ENCODE measurements at places on chromosomes 11 and 22.

- DNase-seq: no peak
Observed at GRCh38 chr11:133927690-133928627, 28.8 kb downstream of the IGSF9B start.

DNA sequence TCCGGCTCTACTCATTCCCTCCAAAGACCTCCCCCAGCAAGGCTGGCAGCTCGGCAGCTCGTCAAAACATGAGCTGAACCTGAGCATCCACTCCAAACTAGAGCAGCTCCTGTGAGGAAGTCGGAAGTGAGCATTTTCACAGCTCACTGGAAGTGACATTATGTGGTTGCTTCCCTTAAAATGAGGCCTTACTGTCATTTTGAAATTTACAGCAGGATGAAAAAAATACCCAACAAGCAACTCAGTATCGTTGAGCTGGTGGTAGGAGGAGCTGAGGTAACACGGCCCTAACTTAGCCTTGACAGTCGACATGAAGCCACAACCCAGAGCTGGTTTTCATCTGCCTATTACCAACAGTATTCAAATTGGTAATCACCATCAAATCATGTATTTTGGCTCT is 38.0 kb upstream of the ARFGAP3 start:
- DNase-seq: no peak

GRCh38 chr11:26442131-26442530 is 110.2 kb downstream of the ANO3 start:
- peak; percentile 65 for DNase-seq

DNA sequence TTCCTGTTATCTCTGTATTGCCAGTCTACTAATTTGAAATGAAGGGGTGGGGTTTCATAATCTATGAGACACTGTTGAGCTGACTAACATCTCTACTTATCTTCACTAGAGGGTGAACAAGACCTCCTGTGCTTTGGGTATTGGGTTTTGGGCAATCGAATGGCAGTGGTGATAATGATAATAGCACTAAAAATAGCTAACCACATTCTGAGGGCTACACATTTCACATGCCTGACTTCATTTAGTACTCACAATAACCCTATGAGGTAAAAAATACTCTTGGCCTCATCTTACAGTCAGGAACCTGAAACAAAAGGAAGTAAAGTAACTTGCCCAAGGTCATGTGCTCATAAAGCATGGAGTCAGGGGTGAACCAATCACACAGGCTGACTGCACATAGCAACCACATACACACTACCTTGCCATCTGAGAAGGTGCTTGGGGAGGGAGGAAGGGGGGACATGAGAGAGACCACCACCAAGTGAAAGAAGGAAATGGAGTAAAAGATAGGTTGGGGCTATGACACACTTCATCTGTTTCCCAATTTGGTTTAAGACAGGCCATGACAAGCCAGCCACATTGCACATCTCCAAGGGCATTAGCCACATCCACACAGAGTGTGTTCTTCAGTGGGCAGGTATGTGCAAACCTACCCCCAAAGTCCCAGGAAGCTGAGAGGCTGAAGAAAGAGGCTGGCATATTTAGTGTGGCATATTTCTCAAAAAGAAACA is 387.6 kb upstream of the DDI1 start:
- DNase-seq: peak; percentile 31

DNA sequence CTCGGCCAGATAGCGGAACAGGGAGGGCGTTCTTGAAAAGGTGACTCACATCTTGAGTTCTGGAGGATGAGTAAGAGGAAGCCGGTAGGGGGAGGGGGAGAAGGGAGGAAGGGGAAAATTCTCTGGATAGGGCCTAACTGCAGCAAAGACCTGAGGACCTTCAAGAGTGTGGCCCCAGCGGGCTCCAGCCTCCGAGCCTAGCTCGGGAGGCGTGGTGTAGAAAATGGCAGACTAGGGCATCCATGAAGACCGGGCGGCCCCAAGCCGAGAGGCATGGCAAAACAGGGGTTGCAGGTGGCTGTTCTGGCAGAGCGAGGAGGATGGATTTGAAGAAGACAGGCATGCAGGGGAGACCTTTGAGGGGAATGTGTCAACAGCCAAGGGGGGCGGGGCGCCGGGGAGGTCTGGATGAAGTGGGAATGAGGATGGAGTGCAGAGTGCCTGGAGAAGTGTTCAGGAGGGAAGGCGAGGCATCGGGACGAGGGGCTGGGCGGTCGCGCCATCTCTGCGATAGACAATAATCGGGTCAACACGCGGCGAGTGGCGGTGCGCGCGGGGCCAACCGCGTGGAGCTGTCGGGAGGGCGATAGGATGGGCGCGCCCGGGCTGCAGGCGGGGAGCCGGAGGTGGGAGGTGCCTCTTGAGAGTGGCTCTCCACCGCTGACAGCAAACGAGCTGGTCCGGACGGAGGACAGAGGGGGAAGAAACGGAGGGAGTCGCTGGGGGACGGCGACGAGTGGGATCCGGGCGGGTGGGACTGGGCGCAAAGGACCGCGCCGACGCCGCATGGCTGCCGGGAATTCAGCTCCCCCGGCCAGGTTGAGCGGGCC is 40.0 kb upstream of the CREB3L1 start:
- DNase-seq: no peak

DNA sequence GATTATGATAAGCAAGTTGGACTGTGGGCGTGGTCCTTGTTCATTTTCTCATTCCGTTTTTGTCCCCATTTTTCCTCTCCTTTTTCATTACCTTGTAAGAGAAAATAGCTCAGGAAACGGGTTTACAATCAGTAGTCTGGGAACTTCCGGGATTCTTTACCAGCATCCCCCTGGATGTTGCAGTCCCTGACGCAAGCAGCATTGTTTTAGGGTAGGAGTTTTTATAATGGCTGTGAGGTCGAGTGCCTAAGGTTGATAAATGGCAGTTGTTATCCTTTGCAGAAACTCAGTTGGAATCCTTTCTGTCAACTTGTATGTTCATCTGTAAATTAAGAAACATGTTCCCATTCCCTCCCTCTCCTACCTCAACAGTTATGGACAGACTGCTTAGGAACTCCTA is 68.3 kb downstream of the ARHGEF12 start:
- DNase-seq: no peak

DNA sequence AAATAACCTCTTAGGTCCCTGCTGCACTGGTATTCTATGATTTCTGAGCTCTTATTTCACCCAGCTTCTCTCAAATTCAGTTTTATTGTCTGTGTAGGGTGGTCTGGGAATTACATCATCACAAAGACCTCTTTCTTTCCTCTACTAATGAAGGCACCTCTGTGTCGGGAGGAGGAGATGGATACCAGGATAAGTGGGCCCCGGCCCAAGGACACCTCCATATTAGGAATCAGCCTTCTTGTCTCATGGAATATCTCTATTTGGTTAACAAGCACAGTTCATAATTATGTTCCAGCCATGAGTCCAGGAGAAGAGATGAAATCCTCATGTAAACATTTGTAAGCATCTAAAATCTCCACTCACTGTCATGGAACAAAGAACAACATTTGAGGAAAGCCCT is 9.4 kb downstream of the PARVA start:
- no peak for DNase-seq

DNA sequence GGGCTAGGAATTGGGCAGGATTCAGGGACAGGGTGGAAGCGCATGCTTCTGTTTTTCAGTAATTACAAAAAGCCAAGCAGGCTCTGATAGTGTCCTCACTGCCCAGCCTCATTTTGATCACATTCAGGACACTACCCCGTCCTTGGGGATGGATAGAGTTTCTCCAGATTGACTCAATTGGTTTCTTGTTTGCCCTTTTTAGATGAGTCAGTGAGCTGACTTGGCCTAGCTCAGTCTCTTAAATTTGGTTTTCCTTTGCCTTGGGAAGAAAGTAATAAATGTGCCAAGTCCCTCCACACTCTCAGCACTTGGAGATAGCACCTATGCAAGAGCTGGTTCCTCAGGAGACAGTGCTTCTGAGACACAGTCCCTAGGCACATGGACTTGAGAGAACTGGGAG is 25.5 kb downstream of the DKK3 start:
- DNase-seq: peak; percentile 42
